ENCODE measurements at places on chromosomes 3 and 15.

DNA sequence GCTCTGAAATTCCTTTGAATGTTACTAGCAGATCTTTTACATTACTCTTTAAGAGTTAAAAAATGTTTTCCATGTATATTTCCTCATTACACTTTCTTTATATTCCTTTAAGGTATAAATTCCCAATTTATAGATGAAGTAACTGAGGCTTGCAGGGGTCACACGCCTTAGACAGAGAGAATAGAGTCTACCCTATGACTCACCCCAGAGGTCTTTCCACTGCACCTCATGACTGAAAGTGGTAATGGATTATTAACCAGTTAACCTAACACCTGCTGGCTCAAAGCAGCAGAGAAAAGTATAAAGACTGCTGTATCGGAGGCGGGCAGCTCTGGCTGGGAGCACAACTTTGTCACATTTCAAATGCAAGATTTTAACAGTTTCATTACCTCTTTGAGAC is 37.7 kb downstream of the LDHAL6B start:
- no peak for DNase-seq
- no peak overlapping the region for H3K4me3 ChIP-seq
- no peaks in the 10 kb centered on the region for H3K27me3 ChIP-seq

DNA sequence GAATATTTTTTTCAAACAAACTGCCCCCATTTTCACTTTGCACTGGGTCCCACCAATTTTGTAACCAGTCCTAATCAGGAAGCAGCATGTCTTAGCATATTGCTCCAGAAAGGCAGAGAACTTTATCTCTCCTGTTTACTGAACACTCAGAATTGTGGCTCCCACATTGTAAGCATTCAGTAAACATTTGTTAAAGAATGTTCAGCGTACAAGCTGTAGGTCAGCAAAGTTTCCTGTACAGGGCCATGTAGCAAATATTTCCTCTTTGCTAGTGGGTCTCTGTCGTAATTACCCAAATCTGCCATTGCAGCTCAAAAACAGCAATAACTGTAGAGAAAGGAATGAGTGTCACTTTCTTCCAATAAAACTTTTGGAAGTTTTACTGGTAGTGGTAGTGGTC is 393.3 kb downstream of the GRM7 start:
- H3K27me3 ChIP-seq = no peaks in the 10 kb centered on the region
- no peaks in the 10 kb centered on the region for H3K36me3 ChIP-seq
- no peak overlapping the region for H3K4me3 ChIP-seq
- no peaks in the 10 kb centered on the region for H3K4me1 ChIP-seq
- DNase-seq = no peak

- no peaks in the 10 kb centered on the region for H3K36me3 ChIP-seq
- no peak overlapping the region for H3K4me3 ChIP-seq
- H3K27me3 ChIP-seq = no peaks in the 10 kb centered on the region
- H3K4me1 ChIP-seq = no peaks in the 10 kb centered on the region
- H3K27ac ChIP-seq = no peak overlapping the region
These were observed 172.6 kb downstream of the IL5RA start for GRCh38 chr3:2937592-2937991.

DNA sequence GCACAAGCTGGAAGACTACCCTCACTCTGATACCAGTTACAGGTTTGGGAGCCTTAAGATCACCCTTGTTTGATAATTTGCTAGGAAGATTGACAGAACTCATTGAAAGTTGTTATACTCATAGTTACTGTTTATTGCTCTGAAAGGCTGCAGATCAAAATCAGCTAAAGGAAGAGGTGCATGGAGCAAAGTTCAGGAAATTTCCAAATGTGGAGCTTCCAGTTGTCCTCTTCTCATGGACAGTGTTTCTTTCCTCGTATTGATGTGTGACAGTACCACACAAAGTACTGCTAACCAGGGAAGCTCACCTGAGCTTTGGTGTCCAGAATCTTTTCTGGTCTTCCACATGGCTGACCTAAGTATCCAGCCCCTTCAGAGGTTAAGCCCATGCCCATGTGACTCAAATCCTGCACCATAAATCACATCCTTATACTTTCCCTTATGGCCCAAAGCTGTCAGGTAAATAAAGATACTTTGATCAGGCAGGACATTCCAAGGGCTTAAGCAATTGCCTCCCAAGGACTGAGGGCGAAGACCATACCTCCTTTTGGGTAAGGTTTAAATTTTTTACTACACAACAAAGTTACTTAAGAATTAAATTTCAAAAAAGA is 93.1 kb upstream of the ZBED2 start:
- no peak overlapping the region for H3K27ac ChIP-seq
- no peak overlapping the region for H3K4me3 ChIP-seq
- H3K27me3 ChIP-seq = no peaks in the 10 kb centered on the region
- no peaks in the 10 kb centered on the region for H3K36me3 ChIP-seq
- DNase-seq = no peak
- H3K4me1 ChIP-seq = peaks cover 6% of the 10 kb centered on the region

GRCh38 chr3:130811557-130811956 is 64.9 kb upstream of the PIK3R4 start:
- H3K27ac ChIP-seq = no peak overlapping the region
- H3K27me3 ChIP-seq = no peaks in the 10 kb centered on the region
- no peak for DNase-seq

Data from gastrocnemius medialis (tissue), 4 donors.